ENCODE measurements at places on chromosomes 16 and 17.
A peak's percentile ranks its signal among the peaks of the same experiment; 100 is the strongest.

DNA sequence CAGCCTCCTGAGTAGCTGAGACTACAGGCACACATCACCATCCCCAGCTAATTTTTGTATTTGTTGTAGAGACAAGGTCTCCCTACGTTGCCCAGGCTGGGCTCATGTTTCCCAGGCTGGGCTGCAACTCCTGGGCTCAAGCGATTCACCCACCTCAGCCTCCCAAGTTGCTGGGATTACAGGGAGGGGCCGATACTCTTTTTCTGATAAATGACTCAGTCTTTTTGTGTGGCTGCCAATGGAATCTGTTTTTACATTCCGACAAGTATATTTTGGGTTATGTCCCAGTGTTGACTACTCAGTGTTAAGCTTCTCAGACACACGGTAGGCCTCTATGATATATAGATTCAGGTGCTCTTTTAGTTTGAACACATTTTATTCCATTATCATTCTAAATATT is 58.1 kb downstream of the SLFN11 start:
- no peak for DNase-seq

DNA sequence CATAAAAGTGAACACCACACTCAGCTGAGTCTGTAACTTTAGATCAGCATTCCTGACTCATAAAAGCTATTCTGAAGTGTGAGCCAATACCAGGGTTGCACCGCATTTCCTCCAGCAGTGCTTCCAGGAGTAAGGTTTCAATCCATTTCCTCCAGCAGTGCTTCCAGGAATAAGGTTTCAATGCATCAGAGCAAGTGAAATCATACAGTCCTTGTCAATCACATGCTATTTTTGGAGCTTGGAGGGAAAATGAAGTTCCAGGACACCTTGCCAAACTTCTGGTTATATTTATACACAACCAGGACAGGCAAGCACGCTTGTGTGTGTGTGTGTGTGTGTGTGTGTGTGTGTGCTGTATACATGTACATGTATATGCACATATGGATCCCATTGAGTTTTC is 327.6 kb downstream of the GRIN2A start:
- no peak for DNase-seq

GRCh38 chr17:46928467-46929261 is 5.7 kb downstream of the GOSR2 start:
- no peak for DNase-seq

GRCh38 chr16:85849388-85849787 is 49.6 kb upstream of the IRF8 start:
- no peak for DNase-seq

- no peak for DNase-seq
Observed at GRCh38 chr16:19418200-19418599, 517 bp downstream of the TMC5 start.

GRCh38 chr16:79714440-79714839 is 113.9 kb upstream of the MAF start:
- DNase-seq, result no peak

GRCh38 chr17:1177016-1177700 is 2.6 kb downstream of the ABR start:
- DNase-seq, result no peak

DNA sequence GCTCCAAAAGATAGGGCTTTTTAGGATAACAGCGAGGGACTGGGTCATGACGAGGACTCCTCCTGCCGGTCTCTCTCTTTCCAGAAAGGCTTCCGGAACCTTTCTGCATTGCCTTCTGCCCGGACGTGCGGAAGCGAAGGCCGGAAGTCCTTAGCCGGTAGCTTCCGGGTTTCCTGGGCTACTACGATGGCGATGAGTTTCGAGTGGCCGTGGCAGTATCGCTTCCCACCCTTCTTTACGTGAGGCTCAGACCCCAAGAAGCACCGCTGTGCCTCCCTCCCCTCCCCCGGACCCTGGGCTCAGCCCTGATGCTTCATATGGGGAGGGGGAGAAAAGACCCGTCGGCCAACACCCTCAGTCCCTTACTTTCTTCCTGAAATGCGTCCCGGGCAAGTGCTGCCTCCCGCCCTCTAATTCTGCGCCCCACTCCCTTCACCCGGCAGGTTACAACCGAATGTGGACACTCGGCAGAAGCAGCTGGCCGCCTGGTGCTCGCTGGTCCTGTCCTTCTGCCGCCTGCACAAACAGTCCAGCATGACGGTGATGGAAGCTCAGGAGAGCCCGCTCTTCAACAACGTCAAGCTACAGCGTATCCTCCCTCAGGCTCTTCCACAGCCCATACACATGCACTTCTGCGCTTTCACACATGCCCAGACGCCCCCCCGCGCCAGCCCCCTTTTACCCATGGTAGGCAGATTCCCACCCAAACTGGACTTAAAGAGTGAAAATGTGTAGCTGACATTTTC is at the start of gene VPS25:
Gene VPS25 (plus strand): TSS at position 160 of the 746 bp plus-strand sequence. CDS start 27 bp downstream, at position 187.
- DNase-seq, result peak; percentile 66

- no peak for DNase-seq
Observed at GRCh38 chr17:2487306-2487705, 24.4 kb downstream of the METTL16 start.

- DNase-seq, result no peak
Observed at GRCh38 chr17:77027271-77027889, 113.4 kb upstream of the SEC14L1 start.

GRCh38 chr16:760545-761343 is at the start of gene MSLN:
TSS of gene MSLN (plus strand) at chr16:760734. CDS start at chr16:762681, 1,947 bp downstream.
- DNase-seq, result no peak
